Purkinje cell (primary cell): ENCODE measurements at places on chromosomes 6 and 20. TPM values are rescaled to one million over a fixed set of nuclear protein-coding genes. Genes with fewer than 3 reads are reported as not detected.

Gene GCM1
- polyA plus RNA-seq, result 0.48 TPM in 1 of 2 replicates, not detected in the other

Gene BMP2
- 0.78 and 0.79 TPM in 2 replicates for polyA plus RNA-seq

Gene GPX5
- polyA plus RNA-seq, result not detected in 2 replicates

Gene TUBB2B
- polyA plus RNA-seq, result 46.3 and 56.3 TPM in 2 replicates

Gene JPH2
- polyA plus RNA-seq, result not detected in 2 replicates

Gene SLC29A1
- polyA plus RNA-seq, result 7.8 and 10.8 TPM in 2 replicates

Gene LCA5
- 6.4 and 7.2 TPM in 2 replicates for polyA plus RNA-seq

Gene SULF2
- 217 and 288 TPM in 2 replicates for polyA plus RNA-seq

Gene LRP11
- polyA plus RNA-seq, result 46.1 and 48.8 TPM in 2 replicates

Gene CCN6
- 0.74 and 1.5 TPM in 2 replicates for polyA plus RNA-seq

Gene TRIM40
- polyA plus RNA-seq, result not detected in 2 replicates

Gene CLPSL1
- not detected in 2 replicates for polyA plus RNA-seq

Gene SNRNP48
- 4.2 and 6.1 TPM in 2 replicates for polyA plus RNA-seq

Gene WFDC6
- not detected in 2 replicates for polyA plus RNA-seq

Gene MOCS3
- polyA plus RNA-seq, result 1.8 and 4.0 TPM in 2 replicates

Gene HLA-C
- 10.6 and 18.4 TPM in 2 replicates for polyA plus RNA-seq

Gene MYL9
- polyA plus RNA-seq, result not detected in 2 replicates

Gene WFDC10B
- polyA plus RNA-seq, result not detected in 2 replicates

Gene LRRN4
- polyA plus RNA-seq, result not detected in 2 replicates

Gene LST1
- not detected in 2 replicates for polyA plus RNA-seq

Gene CALHM4
- polyA plus RNA-seq, result not detected in 2 replicates

Gene TNFAIP3
- polyA plus RNA-seq, result 0.06 and 0.24 TPM in 2 replicates

Gene TDRD6
- polyA plus RNA-seq, result 2.1 and 3.6 TPM in 2 replicates

Gene BTN1A1
- polyA plus RNA-seq, result not detected in 2 replicates

Gene ADGRF4
- polyA plus RNA-seq, result not detected in 2 replicates

Gene DEFB127
- not detected in 2 replicates for polyA plus RNA-seq

Gene CST4
- not detected in 2 replicates for polyA plus RNA-seq

Gene BCAS1
- polyA plus RNA-seq, result 2.6 and 3.5 TPM in 2 replicates
